EL (cell line): ENCODE measurements at places on chromosomes 3 and 15.

GRCh38 chr3:132509096-132509495 lies 88.0 kb upstream of the ACKR4 start:
- no peak for DNase-seq

GRCh38 chr15:100030586-100031229 lies 297.5 kb upstream of the LYSMD4 start:
- DNase-seq = peak; percentile 64

DNA sequence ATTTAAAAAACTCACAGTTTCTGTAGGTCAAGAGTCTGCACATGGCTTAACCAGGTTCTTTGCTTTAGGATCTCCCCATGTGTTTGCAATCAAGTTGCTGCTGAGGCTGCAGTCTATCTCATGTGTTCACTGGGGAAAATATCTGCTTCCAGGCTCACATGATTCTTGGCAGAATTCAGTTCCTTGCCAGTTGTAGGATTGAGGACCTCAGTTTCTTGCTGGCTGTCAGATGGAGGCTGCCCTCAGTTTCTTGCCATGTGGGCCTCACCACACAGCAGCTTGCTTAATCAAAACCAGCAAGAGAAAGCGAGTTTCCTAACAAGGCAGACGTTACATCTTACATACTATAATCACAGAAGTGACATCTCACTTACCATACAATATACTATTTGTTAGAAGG lies 10.0 kb upstream of the TBC1D5 start:
- DNase-seq = no peak

- DNase-seq = peak; percentile 98
Measured at GRCh38 chr3:50264383-50264963, 4.5 kb upstream of the SEMA3B start.

DNA sequence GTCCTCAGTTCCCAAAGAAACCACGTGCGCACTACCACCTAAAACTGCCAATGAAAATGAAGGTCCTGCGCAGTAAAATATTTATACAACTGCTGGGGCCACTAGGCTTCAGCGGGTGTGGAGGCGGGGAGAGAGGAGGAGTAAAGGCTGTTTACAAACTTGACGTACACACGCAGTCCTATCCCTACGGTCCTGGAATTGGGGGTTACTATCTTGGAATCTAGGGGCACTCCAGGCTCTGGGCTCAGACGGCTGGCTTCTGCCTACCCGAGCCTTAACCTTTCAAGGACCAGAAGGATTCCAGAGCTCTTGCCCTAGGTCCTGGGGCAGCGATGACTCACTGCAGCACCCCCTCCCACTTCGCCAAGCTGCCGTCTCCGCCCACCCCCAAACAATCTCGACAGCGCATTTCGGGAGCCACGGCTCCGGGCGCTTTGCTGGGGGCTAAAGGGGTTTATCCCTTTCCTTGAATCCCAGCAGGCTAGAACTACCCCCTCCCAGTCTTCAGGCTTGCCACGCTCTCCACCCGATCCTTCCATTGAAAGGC lies 3.0 kb downstream of the ADAMTS9 start:
- DNase-seq = no peak

DNA sequence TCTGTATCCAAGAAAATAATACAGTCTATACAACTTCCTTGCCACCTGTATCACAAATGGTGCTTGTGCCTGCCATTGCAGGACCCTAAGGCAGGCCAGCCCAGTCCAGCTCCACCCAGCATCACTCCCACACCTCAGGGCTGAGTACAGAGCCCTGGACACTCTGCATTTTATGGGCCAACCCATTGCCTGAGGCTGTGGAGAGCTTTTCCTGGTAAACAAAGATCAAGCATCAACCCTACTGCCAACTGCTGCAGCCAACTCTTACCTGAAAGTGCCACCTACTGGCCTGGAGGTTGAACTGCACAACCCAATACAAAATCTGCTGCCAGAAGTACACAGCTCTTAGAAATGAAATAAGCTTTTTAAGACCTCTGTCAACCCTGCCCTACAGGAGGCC lies 1082.2 kb downstream of the NAALADL2 start:
- DNase-seq = peak; percentile 21

- no peak for DNase-seq
Measured at GRCh38 chr3:100333970-100334487, 528 bp upstream of the NIT2 start.

DNA sequence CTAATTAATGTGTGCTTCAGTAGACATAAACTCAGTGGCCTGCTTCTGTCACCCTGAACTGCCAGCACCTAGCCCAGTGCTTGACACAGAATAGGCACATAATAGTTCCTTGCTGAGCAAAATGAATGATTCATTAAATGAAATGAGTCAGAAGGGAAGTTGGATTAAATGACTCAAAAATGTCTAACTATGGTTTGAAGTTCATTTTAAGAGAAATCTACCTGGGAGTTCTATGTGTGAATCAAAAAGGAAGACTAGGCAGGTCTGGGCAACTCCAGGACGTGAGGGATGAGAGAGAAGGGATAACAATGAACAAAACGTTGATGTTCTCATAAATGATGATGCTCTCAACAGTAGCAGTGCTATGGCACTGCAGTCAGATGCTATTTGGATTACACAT lies 175.0 kb downstream of the CFAP20DC start:
- DNase-seq = peak; percentile 57

DNA sequence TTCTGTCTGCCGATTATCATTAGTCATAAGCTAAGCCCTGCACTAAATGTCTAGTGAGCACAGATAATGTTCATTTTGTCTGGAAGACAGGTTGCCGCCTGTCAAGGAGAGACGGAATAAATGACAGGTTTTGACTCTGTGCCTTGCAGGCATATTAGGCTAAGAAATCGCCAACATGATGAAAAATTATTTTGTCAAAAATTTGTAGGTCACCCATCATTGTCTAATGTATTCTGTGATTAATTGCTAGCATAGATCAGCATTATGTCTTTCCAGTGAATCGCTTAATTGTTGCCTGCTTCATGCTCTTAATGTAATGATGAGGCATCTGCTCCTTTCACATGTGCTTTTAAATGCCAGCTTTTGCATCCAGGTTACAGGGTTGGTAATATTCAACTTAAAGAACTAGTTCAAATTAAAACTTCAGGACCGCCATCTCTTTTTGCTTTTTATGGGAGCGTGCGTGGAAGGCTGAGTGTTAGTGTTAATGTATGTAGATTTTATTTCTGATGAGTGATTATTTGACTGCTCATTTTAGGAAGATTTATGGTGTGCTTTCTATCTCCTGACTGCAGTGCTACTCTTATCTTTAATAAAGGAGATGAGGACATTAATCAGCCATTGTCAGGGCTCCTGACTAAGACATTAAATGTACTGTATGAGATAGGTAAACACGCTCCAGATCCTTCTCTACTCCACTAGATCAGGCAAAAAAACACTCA lies 120.8 kb upstream of the MEIS2 start:
- no peak for DNase-seq

- DNase-seq = no peak
Measured at GRCh38 chr15:74869726-74870407, 3.3 kb downstream of the SCAMP2 start.

- no peak for DNase-seq
Measured at GRCh38 chr3:107651782-107652181, 129.0 kb downstream of the BBX start.

DNA sequence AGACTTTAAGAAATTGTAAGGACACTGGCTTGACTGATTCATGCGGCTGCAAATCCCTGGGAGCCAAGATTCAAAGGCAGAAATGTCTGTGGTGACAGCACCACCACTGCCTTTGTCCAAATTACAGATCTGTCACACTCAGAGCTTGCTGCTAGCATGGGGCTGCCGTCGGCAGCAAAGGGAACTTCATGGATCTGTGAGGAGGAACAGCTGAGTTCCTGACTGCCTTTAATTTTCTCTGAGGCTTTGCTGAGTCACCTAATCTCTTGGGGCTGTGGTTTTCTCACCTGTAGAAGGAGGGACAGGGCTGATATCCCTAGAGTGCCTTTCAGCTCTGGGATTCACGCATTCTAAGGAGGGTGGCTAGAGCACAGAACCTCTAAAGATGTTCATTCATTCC lies 4.1 kb upstream of the PAK6 start:
- no peak for DNase-seq

GRCh38 chr3:149701206-149701976 lies 43.6 kb upstream of the WWTR1 start:
- DNase-seq = peak; percentile 11

- peak; percentile 58 for DNase-seq
Measured at GRCh38 chr3:99332718-99333117, 305.7 kb upstream of the COL8A1 start.

DNA sequence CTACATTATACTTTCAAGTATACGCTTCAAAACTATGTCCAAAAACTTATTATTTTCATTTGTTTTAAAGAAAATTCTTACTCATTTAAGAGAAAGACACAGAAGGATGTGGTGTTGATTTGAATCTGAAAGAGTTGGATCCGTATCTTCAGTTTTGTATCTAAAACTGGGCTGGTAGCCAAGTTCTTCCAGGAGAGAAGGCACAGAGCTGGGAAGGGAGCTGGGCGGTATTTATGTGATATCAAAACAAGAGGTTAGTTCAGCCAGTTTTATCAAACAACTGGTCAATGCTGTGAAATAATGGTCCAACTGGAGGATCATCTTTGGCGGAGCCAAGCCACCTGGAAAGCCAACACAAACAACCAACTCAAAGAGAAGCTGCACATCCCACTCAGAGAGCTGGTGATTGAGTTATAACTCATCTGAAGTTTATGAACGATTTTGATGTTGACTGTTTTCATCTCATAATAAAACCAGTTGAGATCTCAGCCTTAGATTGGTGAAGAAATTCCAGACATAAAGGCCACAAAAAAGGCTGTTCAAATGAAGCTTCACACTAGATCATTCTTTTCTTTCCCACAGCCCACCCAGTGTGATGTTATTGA lies 489.6 kb upstream of the RASGRP1 start:
- DNase-seq = no peak

GRCh38 chr3:65029130-65029529 lies 341.3 kb upstream of the ADAMTS9 start:
- no peak for DNase-seq

- no peak for DNase-seq
Measured at GRCh38 chr3:119974656-119975055, 119.6 kb downstream of the GSK3B start.

DNA sequence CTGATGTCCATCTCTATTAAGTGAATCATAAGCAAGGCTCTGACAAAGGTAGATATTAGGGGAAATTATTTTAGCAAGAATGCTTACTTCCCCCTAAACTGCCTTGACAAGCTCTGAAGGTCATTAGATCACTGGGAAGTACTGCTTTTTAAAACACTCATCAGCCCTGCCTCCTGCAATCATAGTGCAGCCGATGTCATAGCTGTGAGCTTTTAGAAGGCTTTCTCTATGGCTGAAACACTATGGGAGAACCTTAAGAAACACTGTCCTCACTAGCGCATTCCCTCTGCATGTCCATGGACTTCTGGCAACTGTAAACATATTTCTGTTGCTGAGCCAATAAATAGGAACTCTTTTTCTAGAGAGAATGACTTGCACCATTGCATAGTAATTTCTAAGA lies 38.7 kb upstream of the PTPRG start:
- no peak for DNase-seq

- DNase-seq = no peak
Measured at GRCh38 chr3:51982352-51982837, 940 bp upstream of the ACY1 start.

- no peak for DNase-seq
Measured at GRCh38 chr3:138937690-138938055, 9.3 kb downstream of the FOXL2 start.

DNA sequence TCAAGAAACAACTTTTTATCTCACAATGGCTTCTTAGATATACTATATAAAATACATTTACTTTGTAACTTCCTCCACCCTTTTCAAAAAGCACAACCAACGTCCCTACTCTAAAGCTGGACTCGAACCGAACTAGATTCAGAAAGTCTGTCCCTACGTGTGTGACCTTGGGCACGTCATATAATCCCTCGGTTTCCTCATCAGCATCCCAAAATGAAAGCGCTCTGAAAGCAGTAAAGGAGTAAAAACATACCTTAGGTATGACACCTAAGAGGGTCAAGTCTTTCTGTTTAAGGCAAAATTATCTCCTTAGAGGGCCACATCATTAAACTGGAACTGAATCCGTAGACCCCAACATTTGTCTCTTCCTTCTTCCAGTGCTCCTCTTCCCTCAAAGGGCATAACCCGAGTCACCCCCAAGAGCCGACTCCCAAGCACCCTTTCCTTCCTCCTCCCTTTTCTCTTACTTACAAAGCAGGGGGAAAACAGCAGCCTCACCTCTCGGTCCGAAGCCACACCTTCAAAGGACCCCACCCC lies 663 bp downstream of the PDCD10 start:
- peak; percentile 25 for DNase-seq

GRCh38 chr3:181726351-181727330 lies 14.9 kb downstream of the SOX2 start:
- no peak for DNase-seq

GRCh38 chr3:68017069-68017468 lies 362.7 kb upstream of the SUCLG2 start:
- no peak for DNase-seq

GRCh38 chr15:56953790-56954189 lies 35.3 kb downstream of the TCF12 start:
- no peak for DNase-seq

- no peak for DNase-seq
Measured at GRCh38 chr3:99915906-99916432, 98.3 kb downstream of the CMSS1 start.

DNA sequence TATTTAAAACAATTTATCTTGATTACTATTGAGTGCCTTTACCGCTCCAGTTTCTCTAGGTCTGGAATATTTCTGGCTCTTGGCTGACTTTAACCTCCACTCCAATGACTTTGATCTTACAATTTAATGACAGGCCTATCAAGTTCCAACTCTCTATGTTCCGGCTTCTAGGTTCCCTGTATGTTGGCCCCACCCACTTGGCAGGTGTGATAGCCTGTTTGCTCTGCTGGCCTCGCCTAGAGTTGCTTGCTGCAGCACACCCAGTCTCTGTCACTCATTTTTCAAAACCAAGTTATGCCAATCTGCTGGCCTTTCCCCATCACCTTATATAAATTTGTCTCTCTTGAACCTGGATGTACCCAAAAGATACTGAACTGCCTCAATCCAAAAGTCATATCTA lies 428.0 kb downstream of the ROBO1 start:
- DNase-seq = no peak
